ENCODE measurements at places on chromosomes 2 and 18.

- DNase-seq = peak; percentile 22
These were observed 171.9 kb upstream of the GATA6 start for GRCh38 chr18:21997207-21998143.

DNA sequence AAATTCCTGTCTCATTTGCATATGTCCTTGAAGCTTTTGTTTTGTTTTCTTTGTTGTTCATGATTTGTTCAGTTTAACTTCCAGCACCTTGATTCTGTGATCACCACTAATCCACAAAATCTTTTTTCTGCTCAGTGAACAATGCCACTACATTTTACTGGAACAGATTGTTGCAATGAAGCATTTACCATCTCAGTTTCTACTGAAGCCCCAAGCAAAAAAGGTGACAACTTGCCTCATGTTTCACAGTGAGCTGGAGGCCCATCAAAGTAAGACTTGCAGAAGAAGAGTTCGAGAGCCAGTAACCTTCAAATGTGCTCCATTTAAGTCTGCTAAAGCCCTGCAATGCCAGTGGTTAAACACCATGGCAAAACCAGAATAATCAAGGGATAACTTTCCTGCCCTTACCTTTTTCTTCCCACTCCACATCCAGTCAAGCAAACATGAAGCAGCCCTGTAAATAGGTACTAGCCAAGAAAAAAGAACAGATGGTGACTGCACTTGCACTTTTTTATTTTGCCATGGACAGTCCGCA lies 25.7 kb upstream of the PDE1A start:
- DNase-seq = no peak

- DNase-seq = peak; percentile 10
These were observed 155.4 kb upstream of the VRK2 start for GRCh38 chr2:57891086-57891712.

DNA sequence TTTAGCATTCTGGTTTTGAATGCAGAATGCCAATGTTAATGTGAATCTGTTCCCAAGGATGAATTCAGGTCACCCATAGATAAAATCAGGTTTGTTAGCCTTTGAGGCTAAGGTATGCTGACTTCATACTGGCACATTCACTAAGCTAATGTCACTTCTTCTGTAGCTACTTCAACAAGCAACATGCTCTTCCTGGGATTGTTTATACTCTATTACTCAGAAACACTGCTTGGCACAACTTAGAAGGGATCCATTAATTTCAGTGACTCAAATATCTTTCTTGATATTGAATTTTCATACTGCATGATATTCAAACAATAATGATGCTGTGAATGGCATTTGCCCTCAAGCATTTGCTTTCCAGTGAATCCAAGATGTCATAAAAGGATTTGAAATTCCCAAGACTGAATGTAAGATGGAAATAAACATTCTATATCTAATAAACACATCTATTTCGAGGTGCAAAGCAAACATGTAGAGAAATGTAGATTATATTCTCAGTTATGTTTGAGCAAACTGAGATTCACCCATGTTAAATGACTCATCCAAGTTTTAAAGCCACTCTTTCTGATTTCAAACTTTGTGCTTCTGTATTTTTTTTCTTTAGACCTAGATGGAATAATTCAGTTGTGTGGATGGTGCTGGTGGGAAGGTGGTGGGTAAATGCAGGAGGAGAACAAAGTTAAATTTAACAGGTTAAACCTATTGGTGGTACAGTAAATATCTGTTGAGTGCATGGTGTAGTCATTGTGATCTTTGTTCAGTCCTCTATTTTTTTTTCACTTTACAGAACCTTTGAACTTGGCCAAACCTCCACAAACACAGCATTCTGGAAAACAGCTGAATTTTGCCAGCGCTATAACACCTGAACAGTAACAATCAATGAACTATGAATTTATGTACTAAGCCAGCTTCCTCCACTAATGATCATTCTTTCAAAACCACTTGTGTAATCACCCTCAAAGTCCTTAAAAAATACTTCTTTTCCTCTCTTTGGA lies 162.1 kb upstream of the XIRP2 start:
- no peak for DNase-seq

Measured in fibroblast of the conjunctiva (primary cell).